Peyer's patch (tissue), 4 donors: ENCODE measurements at places on chromosomes 11 and 22.

DNA sequence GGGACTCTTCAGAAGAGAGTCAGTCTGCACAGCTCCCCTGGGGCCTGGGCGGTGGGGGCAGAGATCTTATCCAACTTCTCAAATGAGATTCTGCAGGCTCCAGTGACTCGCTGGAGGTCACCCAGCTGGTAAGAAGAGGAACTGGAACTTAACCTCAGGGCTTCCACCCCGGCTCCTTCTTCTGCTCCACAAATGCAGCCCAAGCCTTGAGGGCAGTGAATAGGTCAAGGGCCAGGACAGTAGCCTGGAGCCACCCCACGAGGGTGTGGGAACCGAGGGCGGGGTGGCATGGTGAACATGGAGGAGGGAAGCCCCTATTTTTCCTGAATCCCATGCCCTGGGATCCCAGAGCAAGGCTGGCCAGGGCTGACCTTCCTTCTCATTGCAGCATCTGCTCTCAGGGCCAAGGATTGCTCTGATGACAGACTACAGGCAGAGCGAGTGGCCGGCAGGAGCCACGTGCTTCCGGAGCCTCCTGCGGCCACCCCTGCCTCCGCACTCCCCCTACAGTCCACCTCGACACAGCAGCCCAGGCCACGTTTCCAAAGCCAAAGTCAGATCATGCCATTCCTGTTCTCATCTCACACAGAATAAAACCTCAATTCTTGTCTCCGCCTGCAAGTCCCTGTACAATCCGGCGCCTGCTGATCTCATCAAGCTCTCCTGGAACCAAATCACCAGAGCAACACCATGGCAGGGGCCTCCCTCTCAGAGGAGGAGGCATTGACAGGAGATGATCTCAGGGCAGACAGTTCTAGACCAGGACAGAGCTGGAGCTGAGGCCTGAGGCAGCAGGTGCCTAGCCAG lies 21.1 kb upstream of the UPK3A start:
- peak; percentile 88 for DNase-seq

- peak; percentile 84 for DNase-seq
Observed at GRCh38 chr22:50270666-50271394, 650 bp upstream of the MAPK11 start.

GRCh38 chr11:91023731-91024130 lies 800.9 kb upstream of the CHORDC1 start:
- no peak for DNase-seq

DNA sequence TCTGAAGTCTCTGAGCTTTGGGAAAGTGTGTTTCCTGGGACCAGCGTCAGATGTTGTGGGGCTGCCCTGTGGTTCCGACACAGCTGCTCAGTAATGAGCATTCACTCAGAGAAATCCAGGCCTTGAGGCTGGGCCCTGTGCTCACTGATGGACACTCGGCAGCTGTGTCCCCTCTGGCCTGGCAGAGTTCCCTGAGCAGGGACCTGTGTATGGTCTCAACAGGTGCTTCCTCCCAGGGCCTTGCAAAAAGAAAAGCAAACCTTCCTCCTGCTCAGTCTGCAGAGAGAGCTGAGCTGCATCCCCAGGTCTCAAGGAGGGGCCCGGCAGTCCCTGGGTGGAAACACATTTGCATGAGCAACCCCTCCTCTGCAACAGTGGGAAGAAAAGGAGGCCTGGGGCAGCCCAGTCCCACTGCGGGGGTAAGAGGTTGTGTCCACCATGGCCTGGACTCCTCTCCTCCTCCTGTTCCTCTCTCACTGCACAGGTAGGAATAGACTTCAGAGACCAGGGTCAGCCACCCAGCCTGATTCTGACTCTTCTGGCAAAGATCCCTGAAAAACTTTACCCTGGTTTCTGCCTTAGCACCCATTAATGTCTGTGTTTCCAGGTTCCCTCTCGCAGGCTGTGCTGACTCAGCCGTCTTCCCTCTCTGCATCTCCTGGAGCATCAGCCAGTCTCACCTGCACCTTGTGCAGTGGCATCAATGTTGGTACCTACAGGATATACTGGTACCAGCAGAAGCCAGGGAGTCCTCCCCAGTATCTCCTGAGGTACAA lies 131.2 kb downstream of the VPREB1 start:
- DNase-seq: no peak

GRCh38 chr11:18455686-18456372 lies at the start of gene LDHAL6A:
Gene LDHAL6A (plus strand): TSS chr11:18455856. CDS start chr11:18456681, 825 bp downstream.
- DNase-seq: no peak

DNA sequence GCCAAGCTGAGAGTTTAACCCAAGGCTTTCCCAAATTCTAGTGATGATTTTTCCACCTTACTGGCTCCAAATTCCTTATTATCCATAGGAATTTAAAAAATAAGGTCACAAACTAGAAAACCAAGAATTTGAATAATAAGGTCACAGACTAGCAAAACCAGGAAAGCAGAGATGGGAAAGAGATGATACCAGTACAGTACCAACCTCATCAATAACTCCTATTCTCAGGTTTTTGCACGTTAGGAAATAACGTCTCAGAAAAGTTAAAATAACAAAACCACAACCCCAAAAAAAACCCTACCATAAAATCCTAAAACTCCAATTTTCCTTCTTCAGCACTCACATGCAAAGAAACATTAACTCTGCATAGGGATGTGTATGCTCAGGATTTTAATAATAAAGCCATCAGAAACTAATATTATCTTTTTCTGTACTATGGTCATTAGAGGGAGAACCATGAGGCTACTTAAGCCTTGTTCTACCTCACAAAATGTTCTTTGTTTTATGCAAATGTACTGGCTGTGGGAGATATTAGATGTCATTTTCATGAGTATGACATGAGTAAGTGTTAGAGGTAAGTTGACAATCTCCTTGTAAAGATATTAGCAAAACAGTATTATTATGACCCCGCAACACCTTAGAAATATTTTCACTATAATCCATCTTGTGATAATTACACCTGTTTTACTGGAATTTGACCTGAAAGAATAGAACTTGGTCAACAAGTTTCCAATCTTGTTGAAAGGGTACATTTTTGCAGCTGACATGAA lies 16.1 kb upstream of the EED start:
- no peak for DNase-seq

DNA sequence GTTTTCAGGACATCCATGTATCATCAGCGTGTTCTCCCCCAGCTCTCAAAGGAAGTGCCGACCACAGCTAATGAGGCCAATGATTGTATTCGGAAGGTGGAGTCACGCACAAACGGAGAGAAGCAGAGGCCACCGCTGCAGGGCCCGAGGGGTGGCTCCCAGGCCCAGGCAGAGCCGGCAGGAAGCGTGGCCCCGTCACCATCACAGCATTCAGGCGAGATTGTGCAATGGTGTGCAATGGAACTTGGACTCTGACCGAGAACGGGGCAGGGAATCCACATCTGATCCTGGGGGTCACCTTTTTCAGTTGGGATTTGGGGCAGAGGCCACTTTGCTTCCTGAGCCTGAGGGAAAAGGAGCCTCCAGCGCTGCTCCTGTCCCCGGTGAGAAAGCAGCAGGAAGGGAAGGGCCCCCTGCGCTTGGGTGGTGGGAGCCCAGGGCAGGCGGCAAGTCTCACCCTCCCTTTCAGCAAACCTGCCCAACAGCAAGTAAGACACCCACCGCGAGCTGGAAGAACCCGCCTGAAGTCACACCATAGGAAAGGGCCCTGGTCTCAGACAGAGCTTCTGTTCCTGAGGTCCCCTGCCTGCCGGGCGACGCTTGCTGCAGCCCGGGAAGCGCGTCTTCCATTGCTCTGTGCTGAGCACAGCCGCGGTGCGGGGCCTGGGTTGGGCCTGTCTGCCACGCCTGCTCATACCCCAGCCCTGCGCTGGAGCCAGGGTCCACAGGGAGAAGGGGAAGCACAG lies 1430.7 kb downstream of the BRD1 start:
- DNase-seq: no peak

GRCh38 chr22:23084453-23085350 lies 14.4 kb downstream of the GNAZ start:
- no peak for DNase-seq

- no peak for DNase-seq
Observed at GRCh38 chr11:122025757-122026156, 90.3 kb downstream of the BLID start.

DNA sequence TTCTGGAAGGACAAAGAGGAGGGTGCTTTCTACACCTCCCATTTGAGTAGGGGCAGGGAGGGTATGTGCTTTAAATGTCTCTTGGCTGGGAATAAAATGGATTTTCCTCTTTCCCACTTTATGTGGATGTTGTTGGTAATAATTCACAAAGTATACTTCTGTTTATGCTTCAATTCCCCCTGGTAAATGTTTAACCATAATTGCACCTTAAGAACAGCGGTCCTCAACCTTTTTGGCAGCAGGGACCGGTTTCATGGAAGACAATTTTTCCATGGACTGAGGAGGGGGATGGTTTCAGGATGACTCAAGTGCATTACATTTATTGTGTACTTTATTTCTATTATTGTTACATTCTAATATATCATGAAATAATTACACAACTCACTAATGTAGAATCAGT lies 4.0 kb upstream of the TP53AIP1 start:
- DNase-seq: no peak

DNA sequence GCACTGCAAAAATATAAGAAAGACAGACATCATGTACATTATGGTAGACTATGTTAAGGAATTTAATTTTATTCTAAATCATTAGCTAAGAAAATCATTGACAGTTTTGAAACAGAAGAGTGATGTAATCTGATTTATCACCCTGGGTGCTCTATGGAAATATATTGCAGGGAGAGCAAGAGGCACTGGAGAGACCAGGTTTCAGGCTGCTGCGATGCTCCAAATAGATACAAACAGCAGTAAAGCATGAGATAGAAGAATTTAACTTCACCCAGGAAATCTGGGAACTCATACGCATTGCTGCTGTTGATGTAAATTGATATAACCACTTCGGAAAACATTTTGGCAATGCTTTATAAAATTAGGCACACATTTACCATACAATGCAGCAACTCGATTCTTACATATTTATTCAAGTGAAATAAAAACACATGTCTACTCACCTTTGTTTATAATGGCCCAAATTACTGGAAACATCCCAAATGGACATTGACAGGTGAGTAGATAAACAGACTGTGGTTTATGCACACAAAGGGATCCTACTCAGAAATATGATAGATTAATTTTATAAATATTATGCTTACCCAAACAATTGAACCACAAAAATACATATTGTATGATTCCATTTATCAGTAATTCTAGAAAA lies 535.1 kb upstream of the CHORDC1 start:
- no peak for DNase-seq

- peak; percentile 55 for DNase-seq
Observed at GRCh38 chr11:11978792-11979487, 29.5 kb downstream of the DKK3 start.

DNA sequence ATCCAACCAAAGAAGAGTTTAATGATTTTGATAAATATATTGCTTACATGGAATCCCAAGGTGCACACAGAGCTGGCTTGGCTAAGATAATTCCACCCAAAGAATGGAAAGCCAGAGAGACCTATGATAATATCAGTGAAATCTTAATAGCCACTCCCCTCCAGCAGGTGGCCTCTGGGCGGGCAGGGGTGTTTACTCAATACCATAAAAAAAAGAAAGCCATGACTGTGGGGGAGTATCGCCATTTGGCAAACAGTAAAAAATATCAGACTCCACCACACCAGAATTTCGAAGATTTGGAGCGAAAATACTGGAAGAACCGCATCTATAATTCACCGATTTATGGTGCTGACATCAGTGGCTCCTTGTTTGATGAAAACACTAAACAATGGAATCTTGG lies 23.9 kb downstream of the KDM4D start:
- no peak for DNase-seq

GRCh38 chr11:86743223-86744118 lies 56.9 kb upstream of the PRSS23 start:
- DNase-seq: no peak

DNA sequence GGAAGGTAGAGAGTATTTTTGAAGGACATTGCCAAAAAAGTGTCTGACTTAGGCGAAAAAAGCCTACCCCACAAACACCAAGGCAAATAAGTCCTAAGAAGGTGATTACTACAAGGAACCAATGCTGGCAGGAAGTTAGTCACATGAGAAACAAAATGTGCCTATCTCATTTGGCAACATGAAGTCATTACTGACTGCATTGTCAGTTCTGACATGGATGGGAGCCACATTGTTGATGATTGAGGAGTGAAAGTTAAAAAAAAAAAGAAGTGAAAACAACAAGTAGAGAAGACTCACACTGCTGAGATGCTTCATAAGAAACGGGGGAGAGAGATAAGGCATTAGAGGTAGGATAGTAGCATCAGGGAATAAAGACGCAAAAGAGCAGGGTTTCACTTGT lies 141.5 kb upstream of the FAT3 start:
- DNase-seq: no peak

GRCh38 chr22:43910178-43910695 lies 13.4 kb upstream of the PNPLA3 start:
- DNase-seq: no peak

GRCh38 chr22:23212061-23213021 lies 32.0 kb downstream of the BCR start:
- no peak for DNase-seq

DNA sequence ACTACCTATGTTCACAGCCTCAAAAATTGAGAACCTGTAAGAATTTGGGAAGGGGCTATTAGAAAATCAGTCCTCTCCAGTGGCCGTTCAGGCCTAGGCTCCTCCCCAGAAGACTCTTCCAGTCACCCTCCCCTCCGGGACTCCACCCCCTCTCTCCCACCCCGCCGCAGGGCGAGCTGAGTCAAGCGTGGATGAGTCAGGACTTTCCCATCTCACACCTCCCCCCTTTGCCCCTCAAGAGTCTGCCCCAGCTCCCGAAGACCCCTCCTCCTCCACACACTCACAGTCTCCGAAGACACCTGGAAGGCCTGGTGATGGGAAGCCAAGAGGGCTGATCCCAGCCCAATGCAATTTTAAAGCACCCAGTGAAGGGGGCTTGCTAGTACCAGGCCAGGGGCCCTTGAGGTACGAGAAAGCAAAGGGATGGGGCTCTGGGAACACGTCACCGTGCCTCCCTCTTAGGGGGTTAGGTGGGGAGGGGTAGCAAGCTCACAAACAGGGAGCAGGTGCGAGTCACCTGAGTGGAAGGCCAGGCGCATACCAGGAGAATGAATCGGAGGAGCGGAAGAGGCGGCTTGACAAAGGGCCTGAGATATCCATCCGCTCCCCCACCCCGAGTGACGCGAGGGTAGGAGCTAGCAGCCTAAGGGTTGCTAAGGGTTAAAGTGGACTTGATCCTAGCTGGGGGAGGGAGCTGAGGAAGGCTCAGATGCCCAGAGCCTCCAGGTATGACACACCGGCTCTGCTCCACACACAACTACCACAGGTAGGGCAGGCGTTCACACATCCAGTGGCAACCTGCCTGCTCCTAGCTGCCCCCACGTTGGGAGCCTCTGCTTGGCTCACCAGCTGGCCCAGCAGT lies 13.6 kb downstream of the BCL9L start:
- DNase-seq: peak; percentile 80

GRCh38 chr22:43858156-43858895 lies 4.0 kb downstream of the SULT4A1 start:
- peak; percentile 16 for DNase-seq
